ENCODE measurements at places on chromosomes 6 and 20.
A peak's percentile ranks its signal among the peaks of the same experiment; 100 is the strongest.

DNA sequence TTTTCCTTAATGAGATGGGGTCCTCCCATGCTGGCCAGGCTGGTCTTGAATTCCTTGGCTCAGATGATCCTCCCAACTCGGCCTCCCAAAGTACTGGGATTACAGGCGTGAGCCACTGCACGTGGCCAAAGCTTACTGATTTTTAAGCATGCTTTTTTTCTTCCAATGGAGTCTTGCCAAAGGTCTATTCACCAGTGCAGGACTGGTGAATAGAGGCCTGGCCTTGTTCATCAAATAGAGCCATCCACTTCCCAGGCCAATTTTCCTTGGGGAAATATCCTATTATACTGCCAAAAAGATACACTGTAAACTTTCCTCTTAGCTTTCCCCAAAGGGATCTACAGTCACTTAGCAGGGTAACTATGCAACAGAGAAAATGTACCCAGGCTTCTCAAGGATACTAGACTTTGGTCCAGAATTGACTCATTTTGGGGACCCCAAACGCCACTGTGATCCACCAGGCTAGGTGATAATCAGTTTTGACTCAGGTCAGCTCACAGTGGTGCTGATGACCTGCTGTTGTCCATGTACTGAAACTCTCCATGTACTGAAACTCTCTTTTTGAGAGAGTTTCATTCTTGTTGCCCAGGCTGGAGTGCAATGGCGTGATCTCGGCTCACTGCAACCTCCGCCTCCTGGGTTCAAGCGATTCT lies 91.8 kb downstream of the REPS1 start:
- DNase-seq: no peak

DNA sequence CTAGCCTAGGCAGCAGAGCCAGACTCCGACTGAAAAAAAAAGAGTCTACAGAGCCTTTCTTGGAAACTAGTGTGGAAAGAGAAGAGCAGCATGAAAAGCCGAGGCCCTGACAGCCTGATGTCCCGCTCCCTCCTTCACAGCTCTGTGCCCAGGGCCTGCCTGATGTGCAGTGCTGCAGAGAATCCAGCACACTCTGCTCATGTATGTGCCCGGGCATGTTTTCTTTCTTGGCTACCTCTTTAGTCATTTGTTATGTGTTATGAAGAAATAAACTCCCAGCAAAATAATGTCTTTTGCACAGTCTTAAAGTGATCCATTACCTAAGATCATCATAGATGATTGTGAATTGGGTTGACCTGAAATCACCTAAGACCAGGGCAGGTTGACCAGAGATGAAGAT lies 78.1 kb upstream of the EZR start:
- DNase-seq: peak; percentile 91

GRCh38 chr6:80280262-80281010 lies 174.0 kb downstream of the BCKDHB start:
- peak; percentile 94 for DNase-seq

DNA sequence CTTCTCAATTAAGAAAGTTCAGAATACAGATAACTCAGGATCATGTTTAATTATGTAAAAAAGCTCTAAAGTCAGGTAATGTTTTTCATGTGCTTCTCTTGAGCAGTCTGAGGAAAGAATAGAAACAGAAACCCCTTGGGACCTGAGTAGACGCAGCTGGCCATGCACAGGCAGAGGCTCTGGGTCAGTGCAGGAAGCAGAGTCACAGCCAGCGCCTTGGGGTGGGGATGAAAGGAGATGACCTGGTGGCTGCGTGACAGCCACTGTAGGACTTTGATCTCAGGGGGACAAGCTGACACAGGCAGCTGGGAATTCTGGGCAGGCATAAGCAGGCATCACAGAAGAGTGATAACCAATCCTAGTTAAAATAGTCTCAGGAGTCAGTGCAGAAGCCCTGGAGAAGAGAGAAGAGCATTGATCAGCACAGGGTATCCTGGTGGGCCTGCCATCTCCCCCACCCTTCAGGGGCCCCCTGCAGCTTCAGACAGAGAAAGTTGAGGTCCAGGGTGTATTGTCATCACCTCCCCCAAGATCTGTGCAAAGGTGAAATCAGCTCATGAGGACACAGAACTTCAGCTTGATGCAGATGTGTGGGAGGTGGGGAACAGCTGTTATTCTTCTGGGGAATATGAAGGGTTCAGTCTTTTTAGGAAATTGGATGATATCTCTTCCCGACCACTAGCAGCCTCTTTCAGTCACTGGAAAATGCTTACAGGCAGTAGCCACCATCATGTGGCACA lies 6.4 kb downstream of the HLA-DQB1 start:
- no peak for DNase-seq

GRCh38 chr6:42201382-42201781 lies 6.6 kb upstream of the GUCA1B start:
- DNase-seq: no peak

DNA sequence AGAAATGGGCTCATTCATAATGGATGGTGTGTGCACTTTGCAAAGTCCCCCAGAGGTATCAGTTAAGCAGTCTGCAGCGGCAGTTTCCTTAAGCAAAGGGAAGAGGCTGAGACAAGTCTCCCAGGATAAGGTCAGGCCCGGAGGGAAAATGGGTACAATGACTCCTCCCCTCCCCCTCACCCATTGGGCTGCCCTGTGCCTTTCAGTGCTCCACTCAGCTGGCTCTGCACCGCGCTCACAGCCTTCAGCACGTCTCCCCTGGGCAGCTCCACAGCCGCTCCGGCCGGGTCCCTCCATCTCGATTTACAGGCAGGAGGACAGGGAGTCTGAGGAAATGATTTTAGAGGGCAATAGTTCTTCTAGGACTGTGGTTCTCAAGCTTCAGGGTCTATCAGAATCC lies 264.8 kb downstream of the LRFN2 start:
- DNase-seq: no peak

DNA sequence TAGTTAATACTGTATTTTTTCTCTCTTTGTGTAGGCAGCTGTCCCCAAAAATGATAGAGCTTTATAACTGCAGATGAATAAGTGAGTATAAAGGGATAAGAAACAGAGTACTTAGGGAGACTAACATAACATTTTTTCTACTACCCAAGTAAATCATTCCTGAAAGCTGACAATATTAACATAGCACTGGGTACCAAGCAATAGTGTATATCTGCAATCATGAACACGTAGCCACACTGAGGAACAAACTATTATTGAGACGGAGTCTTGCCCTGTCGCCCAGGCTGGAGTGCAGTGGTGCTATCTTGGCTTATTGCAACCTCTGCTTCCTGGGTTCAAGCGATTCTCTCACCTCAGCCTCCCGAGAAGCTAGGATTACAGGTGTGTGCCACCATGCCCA lies 105.9 kb downstream of the SESN1 start:
- no peak for DNase-seq

- no peak for DNase-seq
These were observed 203.5 kb downstream of the HACE1 start for GRCh38 chr6:104656235-104656634.

- no peak for DNase-seq
These were observed 226.7 kb upstream of the PRDM1 start for GRCh38 chr6:105859457-105859856.

DNA sequence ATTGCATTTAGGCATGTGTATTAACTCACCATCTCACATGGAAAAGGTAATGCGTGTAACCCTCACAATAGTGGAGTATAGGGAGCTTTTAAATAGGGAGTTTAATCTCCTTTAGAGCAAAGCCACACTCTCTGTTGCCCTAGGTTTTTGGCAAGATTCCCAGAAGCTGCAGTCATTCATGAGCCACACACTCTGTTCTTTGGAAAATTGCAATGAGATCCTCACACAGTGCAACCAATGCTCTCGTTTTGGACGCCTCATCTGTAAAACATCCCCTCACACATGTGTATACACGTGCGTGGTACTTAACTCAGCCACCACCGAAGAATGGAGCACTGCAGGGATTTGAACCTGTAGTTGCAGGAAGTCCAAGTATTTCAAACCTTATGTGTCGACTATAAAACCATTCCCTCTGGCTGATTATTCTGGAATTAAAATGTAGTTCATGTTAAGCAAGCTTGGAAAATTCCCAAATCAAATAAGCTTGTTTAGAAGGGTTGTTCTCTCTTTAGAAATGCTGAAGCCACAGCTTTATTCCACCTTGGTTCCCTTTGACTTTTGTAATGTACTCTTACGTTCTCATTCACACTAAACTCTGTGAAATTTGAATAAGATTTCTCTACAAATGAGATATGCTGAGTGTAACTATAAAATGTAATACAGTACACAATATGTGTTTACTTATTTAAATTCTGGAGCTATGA lies 489.8 kb upstream of the MANEA start:
- DNase-seq: peak; percentile 96

DNA sequence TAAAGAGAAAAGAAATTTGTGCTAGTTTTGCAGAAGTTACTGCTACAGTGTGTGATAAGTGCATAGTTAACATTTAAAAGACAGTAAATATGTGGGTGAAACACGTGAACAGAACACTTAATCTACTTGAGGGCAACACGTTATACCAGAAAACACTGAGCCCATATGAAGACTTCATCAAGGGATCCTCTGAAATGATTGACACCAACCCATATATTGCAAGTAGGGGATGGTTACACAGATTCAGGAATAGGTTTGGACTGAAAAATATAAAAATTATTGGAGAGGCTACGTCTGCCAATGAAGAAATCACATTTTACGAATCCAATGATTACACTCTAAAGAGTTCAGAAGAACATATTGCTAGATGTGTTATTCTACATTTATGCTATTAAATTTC lies 185.6 kb downstream of the GPX5 start:
- DNase-seq: no peak

DNA sequence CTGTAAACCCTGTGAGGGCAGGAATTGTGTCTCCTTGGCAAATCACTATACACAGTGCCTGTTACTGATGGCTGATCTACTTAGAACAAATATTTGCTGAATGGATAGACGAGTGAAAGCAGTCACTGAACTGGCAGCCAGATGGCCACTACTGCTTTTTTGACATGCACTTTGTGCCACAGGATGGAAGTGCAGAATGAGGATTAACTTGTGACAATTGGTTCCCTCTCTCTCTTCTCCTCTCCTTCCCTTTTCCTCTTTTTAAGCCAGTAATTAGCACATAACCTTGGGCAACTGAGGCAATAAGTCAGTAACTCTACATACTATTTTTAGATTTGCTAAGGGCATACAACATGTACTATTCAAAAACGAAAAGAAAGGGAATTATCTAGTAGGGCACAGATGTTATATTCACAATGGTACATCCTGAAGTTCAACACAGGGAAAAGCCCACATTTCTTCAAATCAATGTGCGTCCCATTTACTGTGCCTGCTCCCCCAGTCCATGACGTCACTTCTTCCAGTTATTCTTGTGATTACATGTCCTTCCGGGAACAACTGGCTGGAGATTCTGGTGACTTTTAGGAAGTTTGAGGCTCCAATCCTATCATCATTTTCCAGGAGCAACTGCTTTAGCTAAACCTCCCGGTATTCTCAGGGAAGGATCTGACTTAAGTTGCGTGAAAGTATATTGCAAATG lies 17.0 kb upstream of the RPS6KA2 start:
- DNase-seq: no peak

- peak; percentile 89 for DNase-seq
These were observed 187.8 kb upstream of the PRDM1 start for GRCh38 chr6:105898286-105898685.

DNA sequence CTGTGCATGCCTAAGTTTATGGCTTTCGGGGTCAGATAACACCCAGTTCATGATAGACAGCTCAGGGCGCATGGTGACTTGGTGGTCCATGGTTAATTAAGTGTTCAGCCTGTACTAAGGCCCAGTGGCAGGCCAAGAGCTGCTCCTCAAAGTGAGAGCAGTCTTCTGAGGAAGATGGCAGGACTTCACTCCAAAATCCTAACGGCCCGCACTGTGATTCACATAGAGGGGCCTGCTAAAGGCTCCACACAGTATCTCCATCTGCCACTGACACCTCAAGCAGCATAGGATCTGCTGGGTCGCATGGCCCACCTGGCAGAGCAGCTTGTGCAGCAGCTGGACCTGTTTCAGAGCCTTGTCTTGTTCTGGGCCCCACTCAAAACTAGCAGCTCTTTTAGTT lies 10.6 kb upstream of the CST7 start:
- no peak for DNase-seq

All from bronchial epithelial cell (primary cell).